Activated CD4-positive, alpha-beta T cell treated with anti-CD3 and anti-CD28 coated beads for 36 hours (primary cell): ENCODE measurements at places on chromosomes 6 and 20.

DNA sequence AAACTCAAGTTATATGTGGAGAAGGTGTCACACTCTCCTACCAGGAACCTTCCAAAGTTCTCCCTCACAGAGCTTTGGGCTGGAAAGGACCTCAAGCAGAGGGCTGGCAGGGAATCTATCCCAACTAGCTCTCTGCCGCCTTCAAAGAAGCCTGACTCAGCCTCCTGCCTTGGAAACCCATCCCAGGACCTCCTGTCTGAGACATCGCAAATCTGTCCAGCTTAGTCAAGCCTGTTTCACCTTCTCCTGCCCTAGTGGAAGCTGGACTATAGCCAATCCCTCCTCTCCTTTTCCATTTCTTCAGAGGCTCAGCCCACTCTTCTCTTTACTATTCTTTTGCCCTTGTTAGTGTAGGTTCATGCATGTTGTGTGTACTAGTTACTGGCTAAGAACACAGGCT, 48.2 kb upstream of the FOXP4 start:
- no peak for DNase-seq

DNA sequence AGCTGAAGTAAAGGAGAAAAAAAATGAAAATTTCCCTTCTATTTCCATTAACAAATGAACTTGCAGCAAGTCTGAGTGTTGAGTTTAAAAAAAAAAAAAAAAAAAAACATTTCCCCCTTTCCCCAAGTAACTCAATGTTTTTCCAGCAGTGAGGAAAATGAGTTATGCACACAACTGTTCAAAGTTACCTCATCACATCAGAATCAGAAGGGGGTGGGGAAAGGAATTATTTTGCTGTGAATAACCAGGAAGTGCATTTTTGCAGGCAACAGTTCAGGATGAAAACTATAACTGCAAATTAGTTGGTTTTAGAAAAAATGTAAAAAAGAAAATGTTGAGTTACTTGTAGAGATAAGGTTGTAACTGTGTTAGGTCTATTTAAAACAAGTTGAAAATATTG, 568.9 kb upstream of the CITED2 start:
- DNase-seq, result no peak

DNA sequence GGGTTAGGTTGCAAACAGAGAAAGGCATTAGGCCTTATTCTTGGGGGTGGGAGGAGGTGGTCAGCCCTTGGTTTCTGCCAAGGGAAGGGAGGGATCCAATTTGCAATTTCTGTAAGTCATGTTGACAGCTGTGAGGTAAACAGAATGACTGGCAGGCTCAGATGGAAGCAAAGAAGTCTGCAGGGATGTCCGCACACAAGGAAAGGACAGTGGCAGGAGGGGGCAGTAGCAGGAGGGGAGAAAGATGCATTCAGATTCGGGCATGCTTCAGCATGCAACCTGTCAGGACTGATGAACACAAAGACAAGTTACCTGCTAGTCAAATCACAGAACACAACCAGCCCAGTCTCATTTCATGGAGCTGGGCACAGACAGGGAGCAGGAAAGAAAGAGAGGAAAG, 217.9 kb upstream of the FOXA2 start:
- no peak for DNase-seq

DNA sequence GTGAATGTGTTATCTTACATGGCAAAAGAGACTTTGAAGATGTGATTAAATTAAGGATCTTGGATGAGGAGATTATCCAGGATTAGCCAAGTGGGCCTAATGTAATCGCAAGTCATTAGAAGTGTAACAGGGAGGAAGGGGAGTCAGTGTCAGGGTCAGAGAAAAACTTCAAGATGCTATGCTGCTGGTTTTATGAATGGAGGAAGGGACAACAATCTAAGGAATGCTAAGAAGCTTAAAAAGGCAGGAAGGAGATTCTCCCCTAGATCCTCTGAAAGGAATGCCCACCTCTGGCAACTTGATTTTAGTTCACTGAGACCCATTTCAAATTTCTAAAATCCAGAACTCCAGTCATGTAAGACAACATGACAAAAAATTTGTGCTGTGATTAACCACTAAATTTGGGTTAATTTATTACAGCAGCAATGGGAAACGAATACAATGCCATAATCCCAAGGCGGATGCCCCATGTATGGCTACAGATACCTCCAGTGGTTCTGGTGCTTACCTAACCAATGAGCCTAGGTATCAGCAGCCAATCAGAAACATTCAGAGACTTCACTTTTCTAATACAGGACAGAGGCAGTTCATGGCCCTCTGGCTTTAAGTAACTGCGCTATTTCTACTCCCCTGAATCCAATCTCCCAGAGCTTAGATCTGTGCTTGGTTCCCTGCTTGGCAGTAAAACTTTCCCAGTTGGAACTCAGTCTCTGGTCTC, 3.6 kb upstream of the TAAR8 start:
- no peak for DNase-seq

DNA sequence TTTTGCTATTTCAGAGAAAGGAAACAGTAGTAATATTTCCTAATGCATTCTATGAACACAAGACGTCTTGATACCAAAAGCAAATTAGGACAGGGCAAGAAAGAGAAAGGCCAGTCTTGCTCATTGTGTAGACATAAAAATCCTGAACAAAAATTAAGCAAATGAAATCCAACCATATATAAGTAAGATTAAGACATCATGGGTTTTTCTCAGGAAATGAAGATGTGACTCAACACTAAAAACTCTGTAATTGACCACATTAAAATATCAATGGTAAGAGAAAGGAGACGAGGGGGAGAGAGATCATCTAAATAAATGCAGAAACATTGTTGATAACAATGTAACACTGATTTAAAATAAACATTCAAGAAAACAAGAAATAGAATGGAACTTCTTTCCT, 205.4 kb downstream of the SOD2 start:
- no peak for DNase-seq

DNA sequence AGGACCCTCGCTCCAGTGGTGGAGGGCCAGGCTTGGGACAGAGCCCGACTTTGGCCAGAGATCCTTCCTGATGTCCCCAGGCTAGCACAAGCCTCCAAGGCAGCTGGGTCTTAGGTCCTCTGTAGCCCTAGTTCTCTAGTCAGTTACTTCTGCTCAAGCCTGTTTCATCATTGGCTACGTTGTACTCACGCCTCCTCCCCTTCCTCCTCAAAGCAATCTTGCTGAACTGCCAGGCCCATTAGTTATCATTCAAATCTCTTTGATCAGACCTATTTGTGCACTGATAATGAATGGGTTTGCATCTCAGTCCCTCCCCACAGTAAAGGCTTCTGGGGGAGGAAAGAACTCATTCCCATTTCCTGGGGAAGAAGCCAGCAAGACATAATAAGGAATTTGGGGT, 256.8 kb downstream of the NFATC2 start:
- no peak for DNase-seq

GRCh38 chr6:155158030-155158843, 105.6 kb upstream of the CLDN20 start:
- no peak for DNase-seq

DNA sequence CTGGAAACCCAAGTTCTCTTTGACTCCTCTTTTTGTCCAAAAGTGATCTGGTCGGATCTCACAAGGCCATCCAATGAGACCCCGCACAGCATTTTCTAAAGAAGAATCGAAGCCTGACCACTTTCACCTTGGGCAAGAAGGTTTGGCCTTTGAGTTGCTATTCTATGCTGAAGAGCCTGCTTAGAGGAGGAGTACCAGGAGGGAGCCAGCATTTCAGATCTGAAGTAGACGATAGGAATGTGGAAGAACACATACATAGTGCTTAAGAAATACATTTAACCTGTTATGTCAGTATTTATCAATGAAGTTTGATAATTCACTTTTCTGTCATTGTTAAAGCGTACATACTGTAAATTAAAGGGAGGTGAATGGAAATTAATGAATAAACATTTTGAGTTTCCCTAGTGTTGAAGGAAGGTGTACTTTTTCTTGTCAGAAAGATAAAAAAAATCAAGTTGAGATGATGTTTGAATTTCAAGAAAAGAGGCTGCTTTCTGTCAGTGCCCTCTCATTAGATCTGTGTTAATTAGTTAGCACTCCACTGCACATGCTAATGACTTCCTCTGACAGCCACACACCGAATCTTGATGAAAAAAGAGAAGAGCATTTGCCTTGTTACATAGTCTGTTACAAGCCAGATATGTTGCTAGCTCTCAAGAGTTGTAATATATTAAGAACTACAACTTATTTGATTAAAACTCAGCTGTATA, 10.9 kb upstream of the TDRD6 start:
- DNase-seq, result no peak

GRCh38 chr20:51061418-51062045, 38.6 kb upstream of the KCNG1 start:
- DNase-seq, result no peak

DNA sequence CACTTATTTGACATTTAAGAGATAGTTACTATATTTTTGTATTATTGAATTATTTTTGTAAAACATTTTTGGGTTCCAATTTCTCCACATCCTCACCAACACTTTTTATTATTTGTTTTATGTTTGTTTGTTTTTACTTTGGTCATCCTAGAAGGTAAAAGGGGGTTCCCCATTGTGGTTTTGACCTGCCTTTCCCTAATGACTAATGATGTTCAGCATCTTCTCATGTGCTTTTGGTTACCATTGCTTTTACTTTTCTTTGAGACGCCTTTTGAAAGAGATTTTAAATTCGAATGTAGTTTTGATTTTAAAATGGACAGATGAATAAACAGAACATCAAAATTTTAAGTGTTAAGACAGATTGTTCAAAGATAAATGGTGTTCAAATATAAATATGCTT, 46.9 kb downstream of the AK9 start:
- DNase-seq, result no peak

DNA sequence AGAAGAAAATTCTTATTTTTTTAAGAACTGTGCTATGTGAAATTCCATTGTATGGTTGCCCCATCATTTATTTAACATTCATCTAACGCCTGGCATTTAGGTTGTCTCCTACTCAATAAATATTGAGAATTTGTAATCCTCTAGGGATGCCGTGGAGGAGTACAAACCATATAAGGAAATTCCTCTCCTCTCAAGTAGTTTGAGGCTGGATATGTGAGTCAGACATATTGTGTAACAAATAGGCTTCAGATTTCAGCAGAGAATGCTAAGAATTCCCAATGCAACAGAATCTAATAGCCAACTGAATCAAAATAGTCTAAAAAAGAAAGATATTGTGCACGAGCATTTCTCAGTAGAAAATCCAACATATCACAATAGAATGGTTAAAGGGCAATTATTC, 174.7 kb downstream of the OTOR start:
- no peak for DNase-seq

GRCh38 chr6:37459981-37460800, 27.2 kb downstream of the CMTR1 start:
- no peak for DNase-seq

DNA sequence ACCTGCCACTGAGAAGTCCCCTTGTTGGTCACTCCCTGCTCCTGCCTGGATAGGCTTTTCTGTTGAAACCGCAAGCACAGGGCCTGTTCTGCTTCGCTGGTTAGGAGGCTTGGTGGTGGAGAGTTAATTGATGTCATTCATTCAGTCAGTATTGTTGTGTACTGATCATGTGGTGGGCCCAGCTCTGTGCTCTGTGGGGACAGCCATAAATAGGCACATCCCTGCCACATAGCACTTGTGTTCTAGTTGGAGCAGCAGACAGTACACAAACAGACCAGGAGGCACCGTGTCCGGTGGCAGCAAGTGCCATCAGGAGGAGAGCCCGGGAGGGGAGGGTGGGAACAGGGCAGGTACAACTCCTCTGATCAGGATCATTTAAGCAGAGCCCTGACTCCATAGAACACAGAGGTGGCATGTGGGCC, 155.2 kb upstream of the INSM1 start:
- no peak for DNase-seq

DNA sequence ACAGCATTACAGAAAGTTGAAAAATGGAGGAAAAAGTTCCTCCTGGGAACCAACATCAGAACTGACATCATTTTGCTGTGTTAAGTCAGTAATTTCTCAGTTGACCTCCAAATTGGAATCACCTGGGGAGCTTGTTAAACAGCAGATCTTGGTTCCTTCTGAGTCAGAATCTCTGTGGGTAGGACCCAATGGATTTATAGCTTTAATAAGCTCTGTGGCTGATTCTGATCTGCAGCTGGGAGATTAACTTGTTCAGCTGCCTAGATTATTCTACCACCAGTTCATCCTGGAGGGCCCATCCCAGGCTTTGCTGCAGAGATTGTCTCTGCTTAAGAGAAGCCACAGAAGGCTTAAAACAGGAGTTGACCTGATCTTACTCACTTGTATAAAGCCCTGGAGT, 90.7 kb upstream of the POPDC3 start:
- DNase-seq, result no peak
